CD4-positive, alpha-beta T cell treated with Interleukin-4 for 4 hours (primary cell): ENCODE measurements at places on chromosomes 2 and 18.

- DNase-seq, result no peak
Observed at GRCh38 chr2:158890296-158890905, 78.0 kb upstream of the TANC1 start.

DNA sequence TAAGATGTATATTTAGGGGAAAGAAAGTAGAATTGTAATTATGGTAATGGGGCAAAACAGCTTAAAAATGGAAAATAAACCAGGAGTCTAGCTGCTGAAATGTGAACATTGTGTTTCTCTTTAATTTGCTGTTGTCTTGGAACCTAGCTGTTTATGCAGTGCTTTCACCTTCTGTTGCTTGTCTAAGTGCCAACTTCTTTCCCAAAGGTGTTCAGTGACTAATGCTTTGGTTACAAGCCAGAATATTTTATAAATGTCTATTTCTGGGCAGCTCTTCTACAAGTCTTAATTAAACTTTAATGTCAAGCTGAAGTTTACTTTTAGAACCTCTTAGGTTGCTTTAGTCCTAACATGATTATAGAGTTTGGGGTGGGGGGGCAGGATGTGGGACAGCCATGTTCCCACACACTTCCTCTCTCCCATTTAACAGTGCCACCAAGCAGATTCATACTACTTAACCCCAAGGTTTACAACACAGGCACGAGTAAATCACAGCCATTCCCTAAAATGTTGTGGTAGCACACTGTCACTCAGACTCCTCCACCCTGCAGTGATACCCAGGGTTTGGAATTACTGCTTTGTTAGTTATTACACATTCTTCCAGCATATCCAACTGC is 60.6 kb downstream of the ITGA4 start:
- DNase-seq, result peak; percentile 14

DNA sequence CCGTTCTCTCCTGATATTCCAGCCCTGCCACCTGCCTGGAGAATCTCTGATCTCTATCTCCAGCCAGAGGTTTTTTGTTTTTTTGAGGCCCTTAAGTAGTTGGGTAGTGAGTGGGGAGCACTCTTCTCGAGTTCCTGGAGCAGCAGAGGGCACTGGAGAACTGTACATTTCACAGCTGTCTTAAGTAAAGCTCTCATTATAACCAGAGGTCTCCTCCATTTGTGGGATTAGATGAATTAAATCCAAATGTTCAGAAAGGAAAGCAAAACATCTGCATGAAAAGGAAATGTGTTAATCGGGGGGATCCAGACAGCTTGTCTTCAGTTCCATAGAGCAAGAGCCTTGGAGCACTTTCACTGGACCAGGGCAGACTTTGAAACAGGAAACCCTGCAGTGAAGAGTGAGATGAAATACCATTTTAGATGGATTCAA is 32.8 kb downstream of the AOX1 start:
- no peak for DNase-seq

GRCh38 chr2:174572556-174572955 is 25.0 kb downstream of the WIPF1 start:
- DNase-seq, result no peak

DNA sequence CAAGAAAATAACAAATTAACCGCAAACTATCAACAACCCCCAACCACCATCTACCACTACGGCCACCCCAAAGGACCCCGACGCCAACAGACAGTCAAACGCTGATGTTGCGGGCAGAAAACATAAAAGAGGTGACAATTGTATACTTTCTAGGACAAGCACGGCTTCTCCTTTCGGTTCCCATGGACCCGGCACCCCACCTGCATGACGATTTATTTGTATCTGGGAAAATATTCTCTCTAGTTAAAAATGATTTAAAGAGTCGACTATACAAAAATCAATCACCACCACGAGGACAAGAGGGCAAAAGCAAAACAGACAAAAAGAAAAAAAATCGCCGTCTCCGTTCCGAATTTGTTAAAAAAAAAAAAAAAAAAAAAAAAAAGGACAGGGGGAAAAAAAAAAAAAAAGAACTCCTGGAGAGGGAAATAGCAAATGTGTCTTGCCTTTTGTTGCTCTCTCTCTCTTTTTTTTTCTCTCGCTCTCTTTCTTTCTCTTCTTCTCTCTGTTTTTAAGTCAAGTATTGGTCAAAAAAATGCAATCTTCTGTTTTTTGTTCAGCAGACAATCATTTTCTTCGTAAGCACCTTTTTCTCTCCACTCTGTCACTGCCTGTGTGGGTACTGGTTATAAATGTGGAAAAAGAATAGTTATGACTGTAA is 3.6 kb downstream of the SIX3 start:
- DNase-seq, result no peak

- no peak for DNase-seq
Observed at GRCh38 chr2:208189810-208190503, at the start of gene C2orf80. C2orf80 (minus strand) TSS chr2:208190030; CDS start chr2:208186986, 3,044 bp downstream.

GRCh38 chr18:62371436-62371835 is 46.3 kb downstream of the TNFRSF11A start:
- DNase-seq, result no peak

DNA sequence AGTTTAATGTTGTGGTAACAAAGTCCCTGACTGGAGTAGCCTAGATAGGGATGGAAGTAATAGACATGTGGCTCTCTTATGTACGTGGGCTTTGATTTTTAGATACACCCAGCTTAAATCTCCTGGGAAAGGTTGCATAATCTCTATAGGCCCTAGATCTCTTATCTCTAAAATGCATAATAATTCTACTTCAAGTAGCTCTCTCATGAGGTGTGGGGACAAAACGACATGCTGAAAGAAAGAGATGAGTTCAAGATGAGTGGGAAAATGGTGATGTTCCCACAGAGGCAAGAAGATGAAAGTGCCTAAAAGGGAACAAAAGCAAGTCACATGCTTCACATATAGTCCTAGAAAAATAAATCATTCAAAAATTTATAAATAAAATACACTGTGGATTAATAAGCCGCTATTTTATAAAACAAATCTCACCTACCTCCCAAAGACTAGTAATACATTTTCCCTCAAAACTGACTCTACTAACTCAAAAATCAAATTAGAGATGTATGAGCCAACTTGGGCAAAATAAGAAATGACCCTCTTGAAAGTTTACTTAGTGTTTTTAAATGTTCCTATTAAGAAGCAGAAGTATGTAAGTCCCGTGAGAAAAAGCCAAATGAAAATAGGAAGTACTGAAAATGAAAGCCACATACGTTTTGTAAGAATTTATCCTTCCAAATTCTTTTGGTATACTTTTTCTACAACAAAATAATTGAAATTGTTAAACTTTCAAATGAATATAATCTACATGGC is 148.2 kb upstream of the ITGA4 start:
- DNase-seq, result peak; percentile 26

DNA sequence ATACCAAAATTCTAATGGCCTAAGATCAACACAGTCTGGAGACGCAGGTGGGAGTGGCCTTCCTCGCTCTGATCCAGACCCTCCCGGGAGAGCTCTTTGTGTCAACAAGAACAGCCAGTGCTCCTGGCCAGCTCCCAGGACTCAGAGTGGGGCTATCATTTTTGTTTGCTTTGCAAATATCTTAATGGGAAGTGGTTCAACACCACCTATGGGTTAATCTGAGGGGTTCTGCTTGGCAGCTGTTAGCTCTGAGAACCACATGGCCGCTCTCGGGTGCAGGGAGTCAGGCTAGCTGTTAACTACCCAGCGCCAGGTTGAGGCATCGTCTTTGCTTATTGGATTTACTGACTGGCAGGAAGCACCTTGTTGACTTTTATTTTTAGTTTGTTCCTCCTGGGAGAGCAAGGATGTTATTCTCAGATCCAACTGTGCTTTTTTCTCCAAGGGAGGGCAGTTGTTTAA is 184.8 kb upstream of the SP5 start:
- DNase-seq, result no peak

DNA sequence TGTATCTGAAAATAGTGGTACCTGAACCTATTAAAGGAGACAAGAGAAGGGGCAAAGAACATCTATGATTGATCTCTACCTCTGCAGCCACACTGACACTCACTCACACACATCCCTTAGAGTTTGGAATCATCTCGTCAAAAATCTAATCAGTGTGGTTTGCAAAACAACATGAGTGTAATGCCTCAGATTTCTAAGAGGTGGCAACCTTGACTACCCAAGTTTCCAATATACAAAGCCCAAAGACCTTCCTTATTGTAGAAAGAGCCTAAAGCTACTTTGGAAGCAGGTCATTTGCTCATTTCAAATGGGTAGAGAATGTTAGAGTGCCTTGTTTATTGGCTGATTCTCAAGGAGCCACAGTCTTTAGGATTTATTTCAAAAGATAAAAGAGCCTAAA is 444.9 kb downstream of the ARHGAP15 start:
- DNase-seq, result no peak

DNA sequence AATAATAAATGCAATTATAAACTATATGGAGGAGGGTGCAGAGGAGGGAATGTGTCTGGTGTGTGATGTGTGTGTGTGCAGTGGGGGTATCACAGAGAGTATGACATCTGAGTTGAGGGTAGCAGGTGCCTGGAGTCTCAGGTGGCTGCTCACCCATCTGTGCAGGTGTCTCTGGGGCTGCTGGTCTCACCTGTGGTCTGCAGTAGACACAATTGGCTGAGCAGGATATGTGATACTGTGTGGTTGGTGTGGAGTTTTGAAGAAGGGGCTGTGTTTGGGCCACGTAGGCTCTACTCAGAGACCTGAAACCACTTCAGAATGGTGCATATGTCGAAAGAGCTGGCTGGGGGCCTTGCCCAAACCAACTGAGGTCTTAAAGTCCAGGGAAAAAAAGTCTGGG is 17.0 kb downstream of the FABP1 start:
- DNase-seq, result no peak

DNA sequence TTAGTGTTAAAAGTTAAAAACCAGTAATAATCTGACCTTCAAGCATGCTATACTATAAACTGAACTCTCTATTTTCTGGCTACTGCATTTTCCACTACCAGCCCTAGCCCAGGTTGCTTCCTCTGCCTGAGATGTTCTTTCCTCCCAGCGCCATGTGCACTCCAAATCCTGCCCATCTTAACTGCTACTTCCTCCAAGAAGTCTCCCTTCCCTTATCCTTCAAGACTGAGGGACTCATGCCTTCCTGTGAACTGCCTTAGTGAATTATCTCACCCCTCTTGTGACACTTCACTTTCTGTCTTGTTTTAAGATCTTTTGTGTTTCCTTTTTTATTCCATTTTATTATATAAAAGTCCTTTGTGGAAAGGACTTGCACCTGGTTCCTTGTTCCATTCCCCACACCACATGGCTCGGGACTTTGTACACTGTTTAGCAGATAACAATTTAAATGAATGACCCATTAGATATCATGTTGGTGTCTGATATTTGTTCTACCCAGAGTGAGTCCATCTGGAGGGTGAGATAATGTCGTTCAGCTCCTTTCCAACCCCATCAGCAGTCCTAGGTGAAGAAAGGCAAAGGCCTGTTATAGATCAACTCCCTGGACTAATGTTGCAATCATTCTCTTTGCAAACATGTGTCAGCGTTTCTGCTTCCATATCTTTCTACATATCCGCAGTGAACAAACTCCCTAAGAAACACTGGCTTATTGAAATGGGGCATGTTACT is 20.9 kb upstream of the AGFG1 start:
- no peak for DNase-seq

- no peak for DNase-seq
Observed at GRCh38 chr2:233021771-233022170, 8.7 kb upstream of the NGEF start.

- DNase-seq, result no peak
Observed at GRCh38 chr2:118856978-118857676, 9.7 kb upstream of the EN1 start.

DNA sequence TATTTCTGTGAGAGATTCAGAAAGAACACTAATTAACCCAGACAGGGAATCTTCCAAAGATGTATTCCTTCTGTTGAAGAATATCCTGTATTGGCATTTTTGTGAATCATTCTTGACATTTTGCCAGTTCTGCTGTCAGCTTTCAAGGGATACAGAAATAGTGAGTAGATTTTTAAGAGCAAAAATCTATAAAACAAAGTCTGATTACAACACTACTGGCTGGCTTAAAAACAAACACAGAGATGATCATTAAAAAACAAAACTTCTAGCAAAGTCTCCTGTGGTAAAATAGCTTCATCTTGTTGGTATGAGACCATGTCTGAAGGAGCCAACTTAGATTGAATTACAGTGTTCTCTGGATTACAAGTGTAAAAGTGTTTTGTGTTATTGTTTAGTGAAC is 866.3 kb upstream of the KLHL29 start:
- DNase-seq, result no peak

DNA sequence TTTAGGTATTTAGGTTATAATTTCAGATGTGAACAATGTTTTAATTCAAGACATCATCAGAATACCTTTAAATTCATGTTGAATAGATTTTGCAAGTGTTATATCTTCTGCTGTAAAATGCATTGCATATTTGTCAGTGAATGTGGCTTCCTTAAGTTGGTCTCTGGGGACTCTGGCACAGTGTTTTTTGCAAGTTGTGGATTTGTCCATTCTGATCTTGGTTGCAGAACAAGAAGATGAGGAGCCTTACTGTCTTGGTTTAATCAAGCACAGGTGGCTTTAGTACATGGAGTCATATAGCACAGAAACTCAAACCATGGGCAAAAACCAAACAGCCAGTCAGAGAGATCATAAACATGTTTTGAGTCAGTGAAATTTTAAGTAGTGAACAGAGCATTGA is 135.7 kb downstream of the ARHGAP28 start:
- DNase-seq, result no peak

DNA sequence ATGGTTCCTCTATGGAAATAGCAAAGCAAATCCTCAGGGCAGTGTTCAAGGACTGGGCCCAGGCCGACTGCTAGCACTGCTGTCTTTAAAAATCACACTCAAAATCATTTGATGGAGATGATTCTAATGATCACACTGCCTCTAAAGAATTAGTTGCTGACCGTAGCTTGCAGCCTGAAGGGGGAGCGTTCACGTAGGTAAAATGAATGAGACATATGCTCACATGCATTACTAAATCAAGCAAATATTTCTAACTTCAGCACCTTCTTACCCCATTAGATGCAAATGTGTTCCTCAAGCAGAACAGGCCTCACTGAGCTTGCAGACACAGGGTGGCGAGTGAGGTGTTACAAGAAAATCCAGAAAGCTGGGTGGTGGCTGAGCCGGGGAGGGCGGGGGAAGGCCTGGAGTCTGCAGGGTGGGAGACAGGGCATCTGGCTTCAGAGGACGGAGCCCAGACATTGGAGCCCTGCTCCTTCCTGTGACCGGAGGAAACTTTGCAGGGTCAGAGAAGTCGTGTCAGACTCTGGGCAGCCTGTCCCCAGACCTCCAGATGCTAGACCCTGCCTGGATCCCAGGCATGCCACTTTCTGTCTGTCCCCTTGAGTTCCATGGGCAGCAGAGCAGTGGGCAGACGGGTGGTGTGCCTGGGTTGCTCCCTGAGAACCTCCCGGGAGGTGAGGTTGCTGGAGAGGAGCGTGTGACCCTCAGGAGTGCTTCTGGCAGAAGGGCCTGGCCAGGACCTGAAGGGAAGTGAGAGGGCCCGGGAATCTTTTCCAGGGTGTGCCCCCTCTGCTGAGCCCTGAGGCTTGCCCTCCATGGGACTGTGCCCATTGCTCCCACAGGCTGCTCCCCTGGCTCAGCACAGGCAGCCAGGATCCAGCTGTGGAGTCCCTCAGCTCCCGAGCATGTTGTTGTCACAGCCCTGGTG is 7.1 kb upstream of the NPPC start:
- DNase-seq, result no peak

GRCh38 chr2:139293992-139294548 is 513.9 kb upstream of the NXPH2 start:
- no peak for DNase-seq
